ENCODE measurements at places on chromosomes 16 and 17.

GRCh38 chr16:66617728-66618127 is 13.2 kb downstream of the CMTM3 start:
- DNase-seq: no peak

- DNase-seq: no peak
These were observed 1.4 kb downstream of the PYDC1 start for GRCh38 chr16:31215287-31216162.

GRCh38 chr17:45905814-45906213 is 11.5 kb downstream of the MAPT start:
- no peak for DNase-seq

- DNase-seq: no peak
These were observed 283.6 kb downstream of the ABCC12 start for GRCh38 chr16:47872225-47872624.

- DNase-seq: no peak
These were observed 269.6 kb upstream of the RPL38 start for GRCh38 chr17:73933871-73934270.

DNA sequence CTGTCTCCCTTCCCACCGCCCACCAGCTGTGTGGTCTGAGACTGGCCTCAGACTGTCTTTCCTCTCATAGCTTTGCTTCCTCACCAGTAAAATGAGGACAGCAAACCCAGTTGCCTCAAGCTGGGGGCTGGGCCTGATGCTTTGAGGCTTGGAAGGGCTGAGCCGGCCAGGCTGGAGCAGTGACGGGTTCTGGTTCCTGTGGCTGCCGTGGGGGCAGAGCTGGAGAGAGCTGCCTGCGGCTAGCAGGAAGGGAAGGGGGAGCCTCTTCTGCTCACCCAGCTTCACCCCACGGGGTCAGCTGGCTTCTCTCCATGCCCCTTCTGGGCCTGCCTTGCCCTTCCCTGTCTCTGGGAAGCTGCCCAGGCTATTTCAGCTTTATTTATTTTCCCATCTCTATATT is 23.7 kb downstream of the LASP1 start:
- no peak for DNase-seq

GRCh38 chr17:73947966-73948355 is 255.5 kb upstream of the RPL38 start:
- no peak for DNase-seq

DNA sequence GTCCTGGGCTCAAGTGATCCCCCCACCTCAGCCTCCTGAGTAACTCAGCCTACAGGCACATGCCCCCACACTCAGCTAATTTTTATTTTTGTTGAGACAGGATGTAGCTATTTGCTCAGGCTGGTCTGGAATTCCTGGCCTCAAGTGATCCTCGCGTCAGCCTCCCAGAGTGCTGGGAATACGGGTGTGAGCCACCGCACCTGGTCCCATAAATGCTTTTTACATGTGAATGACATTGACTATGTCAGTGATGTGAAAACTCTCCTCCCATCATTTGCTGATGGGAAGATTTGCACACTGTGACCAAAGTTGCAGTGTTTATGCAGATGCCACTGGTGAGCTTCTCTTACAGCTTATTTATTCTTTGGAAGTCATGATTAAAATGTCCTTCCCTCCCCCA is 15.0 kb downstream of the PLCD3 start:
- no peak for DNase-seq

DNA sequence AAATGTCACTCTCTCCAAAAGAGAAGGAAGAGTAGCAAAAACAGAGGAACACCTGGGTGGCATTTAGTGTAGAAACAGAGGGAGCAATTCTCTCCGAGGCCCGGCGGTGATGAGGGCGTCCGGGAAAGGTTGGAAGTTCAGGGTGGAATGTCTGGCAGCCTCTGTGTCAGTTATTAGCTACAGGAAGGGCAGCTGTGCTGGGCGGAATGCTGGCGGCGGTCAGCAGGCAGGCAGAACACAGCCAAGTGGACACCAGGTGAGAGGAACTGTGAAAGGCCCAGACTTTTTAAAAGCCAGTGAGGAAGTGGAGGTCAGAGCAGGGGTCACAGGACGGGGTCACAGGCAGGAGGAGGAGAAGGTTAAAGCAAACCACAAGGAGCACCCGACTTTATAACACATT is 238.1 kb downstream of the NTN1 start:
- no peak for DNase-seq

DNA sequence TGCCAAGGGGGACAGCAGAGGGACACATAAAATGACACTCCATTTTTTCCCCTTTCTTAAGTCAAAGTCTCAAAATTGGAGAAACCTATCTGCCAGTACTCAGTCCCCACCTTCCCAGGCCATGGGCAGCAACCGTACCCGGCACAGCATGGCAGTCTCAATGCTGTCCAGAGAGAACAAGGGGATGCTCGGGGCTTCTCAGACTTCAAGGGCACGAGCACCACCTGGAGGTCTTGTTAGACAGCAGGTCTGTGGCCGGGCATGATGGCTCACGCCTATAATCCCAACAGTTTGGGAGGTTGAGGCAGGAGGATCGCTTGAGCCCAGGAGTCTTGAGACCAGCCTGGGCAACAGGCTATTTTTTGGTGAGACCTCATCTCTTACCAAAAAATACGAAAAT is 3.2 kb downstream of the DNAH17 start:
- no peak for DNase-seq

GRCh38 chr16:2474877-2475412 is at the start of gene TBC1D24:
TSS of gene TBC1D24 (plus strand) at chr16:2475127. CDS start at chr16:2496149, 21,022 bp downstream.
- DNase-seq: peak; percentile 62

DNA sequence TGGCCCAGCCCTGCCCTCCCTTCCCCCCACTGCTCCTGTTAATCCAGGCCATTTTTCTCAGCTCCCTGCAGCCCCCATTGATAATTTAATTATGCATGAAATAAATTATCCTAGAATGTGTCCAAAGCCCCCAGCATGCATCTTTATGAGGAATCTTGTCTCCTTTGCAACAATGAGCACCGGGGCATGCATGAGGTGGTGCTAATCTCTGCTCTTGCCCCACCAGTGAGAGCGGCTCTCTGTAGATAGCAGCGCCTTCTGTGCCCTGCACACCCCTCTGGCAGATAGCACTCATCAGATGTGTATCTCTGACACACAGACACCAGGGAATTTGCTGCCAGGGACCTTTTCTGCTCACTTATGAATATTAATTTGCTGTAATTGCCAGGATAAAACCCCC is 140.2 kb upstream of the CDC42EP4 start:
- DNase-seq: no peak

DNA sequence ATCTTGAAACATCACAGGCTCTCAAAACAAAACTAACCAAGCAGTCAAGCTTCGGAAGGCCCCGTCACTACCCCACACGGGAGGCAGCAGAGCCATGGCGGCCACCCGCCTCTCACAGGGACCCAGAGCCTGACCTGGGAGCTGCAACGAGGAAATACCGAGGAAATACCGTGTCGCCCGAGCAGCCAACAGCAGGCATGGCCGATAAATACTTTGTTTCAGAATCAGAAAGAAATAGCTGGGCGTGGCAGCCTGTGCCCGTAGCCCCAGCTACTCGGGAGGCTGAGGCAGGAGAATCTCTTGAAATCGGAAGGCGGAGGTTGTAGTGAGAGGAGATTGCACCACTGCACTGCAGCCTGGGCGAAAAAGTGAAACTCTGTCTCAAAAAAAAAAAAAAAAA is 6.9 kb downstream of the LMF1 start:
- DNase-seq: no peak

Measured in stimulated activated CD4-positive, alpha-beta T cell treated with anti-CD3 and anti-CD28 coated beads, Interleukin-1b, Interleukin-23, amount 100 ng/mL, for 1 hour (primary cell).